ENCODE measurements at places on chromosomes 12 and 14.

DNA sequence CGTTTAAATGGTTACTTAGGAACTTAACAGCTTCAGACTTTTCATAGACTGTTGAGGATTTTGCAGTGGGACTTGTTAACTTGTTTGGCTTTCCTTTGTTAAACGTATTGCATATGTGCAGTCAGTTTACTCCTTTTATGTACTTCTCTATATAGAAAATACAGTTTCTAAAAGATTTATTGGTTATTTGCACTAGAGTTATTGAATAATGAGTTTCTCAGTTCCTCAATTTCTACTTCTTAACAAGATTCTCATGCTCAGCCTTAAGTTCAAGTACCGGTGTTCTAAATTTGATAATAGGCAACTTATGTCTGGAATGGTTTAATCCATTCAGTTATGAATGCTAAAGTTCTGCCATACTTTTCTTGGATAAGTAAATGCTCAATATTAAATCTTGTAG is 919 bp downstream of the PSMA3 start:
- H3K36me3 ChIP-seq = peaks cover 3% of the 10 kb centered on the region
- peaks cover 5% of the 10 kb centered on the region for H3K4me1 ChIP-seq
- H3K27ac ChIP-seq = peak overlapping the region; percentile 95
- H3K4me3 ChIP-seq = peak overlapping the region; percentile 93
- no peaks in the 10 kb centered on the region for H3K27me3 ChIP-seq

- H3K4me1 ChIP-seq = no peaks in the 10 kb centered on the region
- H3K36me3 ChIP-seq = peaks cover 5% of the 10 kb centered on the region
- DNase-seq = no peak
These were observed 10.2 kb upstream of the LLPH start for GRCh38 chr12:66140731-66141130.

DNA sequence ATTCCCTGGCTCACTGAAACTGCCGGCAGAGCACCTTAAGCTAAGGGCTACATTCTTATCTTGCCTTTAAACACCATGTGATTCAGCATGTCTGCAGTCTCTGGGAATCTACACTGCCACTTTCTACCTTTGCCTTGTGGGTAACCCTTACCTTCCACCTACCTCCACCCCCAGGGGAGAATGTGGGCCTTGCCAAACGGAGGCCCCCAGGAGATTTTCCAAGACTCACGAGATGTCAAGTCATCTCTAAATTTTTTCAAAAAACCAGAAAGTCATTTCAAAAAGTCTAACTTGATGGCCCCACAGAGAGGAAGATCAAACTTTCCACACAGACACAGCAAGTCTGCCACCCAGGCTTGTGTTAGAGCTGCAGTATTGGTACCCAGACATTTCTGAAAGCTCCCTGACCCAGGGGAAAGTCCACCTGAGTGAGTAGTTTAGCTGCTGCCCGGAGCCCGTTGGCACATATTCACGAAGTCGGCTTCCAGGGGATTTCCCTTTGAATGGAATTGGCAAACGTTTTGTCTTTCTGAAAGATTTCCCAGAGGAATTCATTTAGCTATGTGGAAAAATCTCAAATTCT is 4.7 kb upstream of the PSMA6 start:
- no peak for DNase-seq
- no peaks in the 10 kb centered on the region for H3K36me3 ChIP-seq
- no peak overlapping the region for H3K27ac ChIP-seq
- H3K27me3 ChIP-seq = no peaks in the 10 kb centered on the region
- no peak overlapping the region for H3K4me3 ChIP-seq

- H3K4me3 ChIP-seq = no peak overlapping the region
- peaks cover 29% of the 10 kb centered on the region for H3K4me1 ChIP-seq
- peak overlapping the region; percentile 92 for H3K27ac ChIP-seq
These were observed 159.5 kb downstream of the ZFP36L1 start for GRCh38 chr14:68633131-68633991.

DNA sequence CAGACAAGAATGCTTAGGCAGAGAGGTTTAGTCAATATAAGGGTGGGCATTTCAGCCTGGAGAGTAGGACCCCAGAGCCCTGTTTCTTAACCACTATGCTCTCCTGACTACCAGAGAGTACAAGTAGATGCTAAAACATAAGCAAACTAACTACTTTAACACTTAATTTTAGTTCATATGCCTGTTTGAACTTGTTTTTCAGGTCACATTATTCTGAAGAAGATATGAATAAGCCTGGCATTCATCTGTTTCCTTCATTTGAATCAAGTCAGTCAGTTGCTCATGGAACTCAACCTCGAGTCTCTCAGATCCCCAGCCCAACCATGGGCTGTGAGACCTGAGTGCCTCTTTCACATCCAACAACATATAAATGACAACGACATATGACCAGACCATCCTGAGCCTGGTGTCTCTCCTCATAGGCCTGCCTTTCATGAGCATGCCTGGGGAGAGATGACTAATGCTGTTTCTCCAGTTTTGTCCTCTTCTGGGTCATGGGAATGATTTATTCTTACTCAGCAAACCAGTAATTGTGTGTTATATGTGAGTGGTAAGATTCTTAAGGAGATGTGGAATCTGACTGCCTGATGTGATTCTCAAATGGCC is 251.1 kb upstream of the BTG1 start:
- no peaks in the 10 kb centered on the region for H3K36me3 ChIP-seq
- DNase-seq = no peak
- peak overlapping the region; percentile 56 for H3K27ac ChIP-seq
- no peaks in the 10 kb centered on the region for H3K4me1 ChIP-seq
- H3K27me3 ChIP-seq = no peaks in the 10 kb centered on the region
